Ecto neural progenitor cell (in vitro differentiated cells): ENCODE measurements at places on chromosomes 12 and 14.

GRCh38 chr12:12975322-12976077, 23.5 kb upstream of the GPRC5D start:
- DNase-seq = no peak

DNA sequence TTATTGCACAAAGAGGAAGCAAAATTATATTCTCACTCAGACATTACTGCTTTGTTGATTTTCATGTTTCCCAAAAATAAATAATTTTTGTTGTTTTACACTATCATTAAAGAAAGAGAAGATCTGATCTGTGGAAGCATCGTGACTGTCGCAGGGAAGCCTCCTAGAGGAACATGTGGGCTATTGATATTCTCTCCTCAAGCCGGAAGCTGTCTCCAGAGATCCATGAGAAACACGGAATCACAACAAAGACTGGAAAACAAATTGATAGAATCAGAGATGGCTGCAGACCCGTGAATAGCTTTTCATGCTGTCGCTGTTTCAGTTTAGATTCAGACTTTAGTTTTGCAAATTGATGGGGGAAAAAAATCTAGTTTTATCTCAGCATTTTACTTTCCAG, 235.2 kb upstream of the TMPO start:
- no peak for DNase-seq

DNA sequence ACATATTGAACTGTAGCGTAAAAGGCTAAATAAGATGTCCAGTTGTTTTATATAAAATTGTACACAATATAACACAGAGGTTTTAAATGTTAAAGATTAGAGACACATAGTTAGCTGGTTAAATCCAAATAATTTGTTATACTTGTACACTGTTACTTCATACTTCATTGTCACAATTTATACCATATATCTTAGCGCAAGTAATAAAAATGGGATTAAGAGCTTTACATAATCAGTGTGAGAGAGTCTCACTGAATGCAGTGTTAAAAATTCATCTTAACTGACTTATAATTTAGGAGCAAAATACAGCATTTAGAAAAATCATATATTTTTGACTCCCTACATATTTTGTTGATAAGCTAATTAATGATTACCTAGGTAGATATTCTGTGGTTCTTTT, 36.1 kb downstream of the LRFN5 start:
- DNase-seq = no peak

DNA sequence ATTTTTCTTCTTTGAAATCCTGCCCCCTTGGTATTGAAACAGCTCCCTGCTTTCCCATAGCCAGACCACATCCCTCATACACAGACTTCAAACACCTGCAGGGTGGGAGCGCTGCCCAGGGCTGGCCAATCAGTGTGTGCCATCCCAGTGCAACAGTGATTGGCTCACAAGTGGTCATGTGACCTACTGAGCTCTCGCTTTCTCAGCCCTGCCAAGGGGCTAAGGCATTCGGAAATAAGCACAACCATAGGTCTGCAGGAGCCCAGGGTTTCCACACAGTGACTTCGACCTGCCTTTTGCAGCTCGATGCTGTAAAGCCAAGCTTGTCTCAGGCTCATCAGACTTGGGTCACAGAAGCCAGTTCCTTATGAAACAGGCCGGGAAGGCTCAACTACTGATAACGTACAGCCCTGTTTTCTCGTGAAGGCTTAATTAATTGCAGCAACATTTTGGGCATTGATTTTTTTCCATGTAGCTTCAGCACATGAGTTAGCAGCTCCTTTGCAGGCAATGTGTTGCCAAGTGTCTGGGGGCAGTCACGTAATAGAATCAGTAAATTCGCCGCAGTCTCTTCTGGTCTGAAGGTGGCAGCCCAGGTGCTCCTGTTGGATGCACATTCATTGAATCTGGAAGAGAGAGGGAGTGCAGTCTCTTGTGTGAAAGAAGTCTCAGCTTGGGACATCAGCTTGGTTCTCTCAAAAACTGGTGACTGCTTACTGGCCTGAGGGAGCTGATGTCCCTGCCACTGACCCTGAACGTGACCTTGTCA, 1091.8 kb downstream of the AACS start:
- no peak for DNase-seq

DNA sequence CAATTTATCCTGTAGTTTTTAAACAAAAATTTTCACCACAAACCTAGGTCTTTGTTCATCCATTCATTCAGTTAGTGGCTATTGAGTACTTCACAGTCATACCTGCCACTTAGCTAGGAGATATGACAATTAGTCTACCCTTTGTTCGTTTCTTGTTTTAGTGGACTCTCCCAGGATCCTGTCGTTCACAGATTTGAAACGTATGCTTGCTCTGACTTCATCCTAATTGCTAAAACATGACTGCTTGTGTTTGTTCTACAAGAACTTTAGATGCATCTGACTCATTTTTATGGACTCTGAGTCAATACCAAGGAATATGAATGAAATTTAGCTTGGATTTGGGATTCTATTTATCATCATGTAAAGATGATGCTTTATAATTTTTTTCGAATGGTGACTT, 69.5 kb downstream of the TBC1D30 start:
- DNase-seq = no peak

DNA sequence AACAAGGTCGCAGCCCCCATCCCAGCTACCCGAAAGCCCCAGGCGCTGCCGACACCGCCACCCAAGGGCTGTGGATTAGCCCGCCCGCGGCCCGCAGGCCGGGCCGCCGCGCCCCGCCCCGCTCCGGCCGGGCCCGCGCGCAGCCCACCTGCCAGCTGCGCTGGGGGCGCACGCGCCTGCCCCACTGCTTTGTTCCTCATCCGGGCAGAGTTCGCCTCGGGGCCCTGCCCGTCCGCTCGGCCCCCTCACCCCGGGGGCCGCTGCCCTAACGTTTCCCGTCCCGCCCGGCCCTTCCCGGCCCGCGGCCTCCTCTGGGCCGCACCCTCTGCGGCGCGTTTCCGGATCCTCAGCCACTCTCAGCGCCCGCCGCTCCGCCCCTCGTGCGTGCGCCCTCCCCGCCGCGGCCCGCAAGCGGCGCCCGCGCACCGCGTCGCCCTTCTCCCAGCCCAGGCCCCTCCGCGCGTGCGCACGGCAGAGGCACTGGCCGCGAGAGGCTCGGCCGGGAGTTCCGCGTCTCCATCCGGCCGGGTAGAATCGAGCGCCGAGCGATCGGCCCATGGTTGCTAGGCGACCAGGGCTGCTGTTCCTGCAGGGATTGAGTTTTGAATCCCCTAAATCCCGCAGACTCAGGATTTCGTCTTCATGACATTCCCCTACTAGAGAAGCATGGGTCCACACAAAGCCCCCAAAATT, at the start of gene PRDM4:
Gene PRDM4, minus strand, starts transcription at position 329 of the 693 bp plus-strand sequence. CDS start 622 bp downstream, outside the sequence.
- DNase-seq = peak; percentile 99

DNA sequence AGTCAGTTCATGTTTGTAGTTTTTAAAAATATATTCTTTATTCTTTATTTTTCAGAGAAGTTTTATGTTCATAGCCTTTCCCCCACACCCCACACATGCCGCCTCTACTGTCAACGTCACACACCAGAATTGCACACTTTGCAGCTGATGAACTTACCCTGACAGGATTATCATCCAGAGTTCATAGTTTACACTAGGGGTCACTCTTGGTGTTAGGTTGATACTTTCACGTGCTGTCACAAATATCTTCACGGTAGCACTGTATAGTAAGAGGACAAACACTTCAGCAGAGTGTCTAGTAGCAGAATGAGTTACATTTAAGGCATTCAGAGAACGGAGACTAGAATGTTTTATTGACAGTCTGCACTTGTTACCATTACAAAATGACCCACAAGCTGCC, 5.1 kb downstream of the DPPA3 start:
- no peak for DNase-seq

- DNase-seq = no peak
Measured at GRCh38 chr12:53977596-53978445, 3.1 kb upstream of the HOTAIR start.

DNA sequence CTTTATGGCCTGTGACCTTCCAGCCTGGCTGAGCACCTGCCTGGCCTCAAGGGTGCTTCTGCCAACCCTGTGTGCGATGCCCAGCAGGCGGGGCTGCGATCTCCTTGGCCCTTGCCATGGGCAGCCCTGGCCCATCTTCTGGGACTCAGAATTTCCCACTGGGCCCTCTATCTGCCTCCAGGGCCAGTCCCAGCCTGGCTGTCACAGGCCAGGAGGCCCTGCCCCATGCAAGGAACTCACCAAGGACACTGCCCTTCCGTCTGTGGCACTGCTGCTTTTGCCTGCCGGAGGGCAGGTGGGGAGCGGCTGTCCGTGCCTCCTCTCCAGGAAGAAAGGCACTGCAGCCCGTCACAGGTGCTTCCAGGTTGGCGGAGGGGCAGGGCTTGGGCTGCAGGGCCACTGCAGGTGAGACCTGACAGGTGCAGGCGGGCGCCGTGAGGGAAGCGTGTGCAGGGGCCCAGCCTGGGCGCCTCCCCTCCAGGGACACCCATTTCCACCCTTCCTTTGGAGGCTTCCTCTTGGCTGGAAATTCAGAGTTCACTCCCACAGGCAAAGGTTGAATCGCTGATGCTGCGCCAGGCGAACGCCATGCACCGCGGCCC, 177.8 kb downstream of the KIF26A start:
- DNase-seq = no peak

DNA sequence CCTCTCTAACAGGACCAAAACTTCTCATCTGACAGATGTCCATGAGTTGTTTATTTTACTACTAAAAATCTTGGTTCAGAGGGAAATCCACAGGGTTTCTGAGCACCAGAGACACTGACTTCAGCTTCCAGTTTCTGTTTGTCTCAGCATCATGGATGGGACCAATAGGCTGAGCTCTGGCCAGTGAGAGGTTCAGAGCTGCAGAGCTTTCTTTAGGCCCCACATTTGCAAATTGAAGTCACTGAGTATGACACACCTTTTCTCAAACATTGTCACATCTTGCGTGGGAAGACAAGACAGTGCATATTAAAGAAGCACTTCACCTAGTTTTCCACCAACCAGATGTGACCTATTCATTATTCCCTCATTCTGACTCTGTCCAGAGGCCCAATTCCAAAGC, 45.2 kb downstream of the RDH12 start:
- DNase-seq = no peak

DNA sequence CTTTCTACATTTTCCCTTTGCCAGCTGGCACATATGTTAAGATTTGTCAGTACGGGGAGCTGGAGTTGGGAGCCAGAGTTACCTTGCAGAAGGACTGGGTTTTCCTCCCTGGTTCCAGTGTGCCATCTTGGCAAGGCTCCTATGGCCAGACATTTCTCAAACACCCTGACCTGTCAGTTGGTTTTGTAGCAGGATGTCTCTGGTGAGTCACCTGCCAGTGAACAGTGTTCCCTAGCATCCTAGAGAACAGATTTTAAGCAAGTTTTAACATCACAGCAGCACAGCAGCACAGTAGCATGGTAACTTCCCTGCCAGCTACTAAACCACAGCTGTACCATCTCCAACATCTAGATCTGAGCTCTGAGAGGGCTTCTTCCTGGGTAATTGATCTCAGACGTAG, 26.2 kb upstream of the KTN1 start:
- no peak for DNase-seq

DNA sequence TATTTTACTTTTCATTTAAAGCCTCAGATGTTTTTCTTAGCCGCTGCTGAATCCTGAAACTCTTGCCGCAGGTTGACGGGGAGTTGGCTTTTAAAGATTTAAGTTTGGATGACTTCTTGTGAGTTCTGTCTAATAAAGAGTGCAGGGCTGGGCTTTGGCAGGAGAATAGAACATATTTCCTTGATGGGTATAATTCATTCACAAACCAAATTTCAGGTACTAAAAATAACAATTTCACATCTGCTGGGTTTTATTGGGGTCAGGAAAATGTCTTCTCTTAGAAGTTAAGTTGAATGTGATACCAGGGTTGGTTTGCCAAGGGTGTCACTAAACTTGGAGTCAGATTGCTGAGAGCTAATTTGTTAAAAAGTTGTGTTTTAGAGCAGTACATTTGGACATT, 9.7 kb downstream of the SP1 start:
- no peak for DNase-seq

DNA sequence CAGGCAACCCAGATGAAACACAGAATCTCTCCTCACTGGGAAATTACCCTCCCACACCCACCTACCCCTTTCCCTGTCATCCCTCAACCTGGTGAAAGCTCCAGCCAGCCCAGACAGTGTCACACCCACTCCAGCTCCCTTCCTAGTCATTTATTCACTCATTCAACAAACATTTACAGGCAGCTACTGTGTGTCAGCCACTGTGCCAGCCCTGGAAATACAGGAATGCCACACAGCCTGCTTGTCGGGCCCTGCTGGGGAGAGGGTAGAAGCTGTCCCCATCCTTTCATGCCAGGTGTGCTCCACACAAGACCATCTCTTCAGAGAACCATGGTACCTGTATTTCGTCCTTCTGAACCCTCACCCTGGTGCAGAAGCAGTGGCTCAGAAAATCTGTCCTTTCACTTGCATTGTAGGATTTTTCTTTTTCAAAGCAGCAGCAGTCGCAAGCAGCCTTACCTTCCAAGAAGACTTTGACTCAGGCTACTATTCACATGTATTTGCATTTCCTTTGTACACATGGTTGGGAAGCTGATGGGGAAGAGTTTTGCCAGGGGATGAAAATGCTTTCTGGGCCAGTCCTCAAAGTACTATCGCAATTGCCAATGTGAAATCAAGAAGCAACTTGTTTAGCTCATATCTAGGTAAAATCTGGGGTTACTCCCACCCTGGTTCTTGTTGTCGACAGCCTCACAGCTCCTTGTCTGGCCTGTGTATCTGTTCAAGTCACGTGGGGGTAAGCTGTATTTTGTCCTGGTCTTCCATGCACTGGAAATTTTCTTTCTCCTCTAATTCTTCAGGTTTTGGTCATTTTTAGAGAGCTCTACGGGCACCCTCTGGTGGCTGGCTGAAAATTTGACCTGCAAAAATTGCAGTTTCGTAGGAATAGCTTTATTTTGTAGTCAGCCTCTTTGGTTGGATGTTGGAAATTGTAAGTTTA, 147.4 kb upstream of the EGLN3 start:
- DNase-seq = peak; percentile 55

- no peak for DNase-seq
Measured at GRCh38 chr14:31947076-31947475, 130.0 kb upstream of the ARHGAP5 start.

GRCh38 chr12:3967556-3968160, 94.5 kb upstream of the PARP11 start:
- DNase-seq = no peak

- DNase-seq = no peak
Measured at GRCh38 chr12:15393037-15393436, 70.7 kb downstream of the PTPRO start.

DNA sequence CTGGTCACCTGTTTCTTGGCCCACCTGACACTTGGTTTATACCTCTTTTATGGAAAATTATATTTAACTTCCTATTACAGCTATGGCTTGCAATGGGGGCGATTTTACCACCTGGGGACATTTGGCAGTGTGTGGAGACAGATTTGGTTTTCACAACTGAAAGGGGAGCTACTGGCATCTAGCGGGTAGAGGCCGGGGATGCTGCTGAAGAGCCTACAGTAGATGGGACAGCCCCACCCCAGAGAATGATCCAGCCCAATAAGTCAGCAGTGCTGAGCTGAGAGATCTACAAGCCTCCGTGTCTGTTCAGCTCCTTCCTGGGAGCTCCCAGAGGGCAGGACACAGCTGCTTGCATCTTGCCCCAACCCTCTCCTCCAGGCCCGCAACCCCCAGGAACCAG, 302.8 kb downstream of the CACNA1C start:
- DNase-seq = peak; percentile 36
